ENCODE measurements at places on chromosomes 12 and 14.

GRCh38 chr14:30541318-30541717, 17.6 kb upstream of the G2E3 start:
- DNase-seq: no peak

GRCh38 chr12:49870501-49871262, 27.8 kb upstream of the BCDIN3D start:
- no peak for DNase-seq

- DNase-seq: no peak
Measured at GRCh38 chr12:25584596-25584995, 31.5 kb upstream of the LMNTD1 start.

GRCh38 chr12:52082988-52083637, 3.6 kb downstream of the SMIM41 start:
- peak; percentile 52 for DNase-seq

GRCh38 chr14:31068235-31068634, 42.1 kb upstream of the STRN3 start:
- no peak for DNase-seq

DNA sequence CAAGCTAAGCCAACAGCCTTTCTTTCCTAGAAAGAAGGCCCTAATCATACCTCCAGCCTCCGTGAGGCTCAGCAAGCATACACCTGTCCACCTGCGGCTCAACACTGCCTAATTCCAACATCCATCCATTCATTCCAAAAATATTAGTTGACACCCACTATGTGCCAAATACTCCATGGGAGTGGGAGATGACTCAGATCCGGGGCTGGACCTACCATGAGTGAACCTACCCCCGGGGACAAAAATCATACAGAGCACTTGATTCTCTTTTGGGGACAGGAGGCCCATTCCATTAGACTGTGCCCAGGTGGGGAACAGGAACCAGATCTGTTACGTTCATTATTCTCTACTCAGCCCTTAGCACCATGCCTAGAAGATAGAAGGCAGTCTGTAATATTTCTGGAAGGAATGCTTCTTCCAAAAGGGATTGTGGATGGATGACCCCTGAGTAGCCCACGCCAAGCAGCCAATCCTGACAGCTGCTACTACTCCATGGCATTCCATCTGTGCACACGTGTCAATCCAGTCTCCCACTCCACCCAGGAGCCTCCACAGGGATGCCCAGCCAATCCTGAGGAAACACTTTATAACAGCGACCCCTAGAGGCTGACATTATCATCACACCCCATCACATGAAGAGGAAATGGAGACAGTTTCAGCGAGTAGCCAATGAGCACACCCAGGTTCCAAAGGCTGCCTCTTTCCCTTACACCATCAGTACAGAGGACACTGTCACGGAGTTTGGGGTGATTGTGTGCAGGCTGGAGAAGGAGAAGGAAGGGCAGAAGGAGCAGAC, 170.7 kb downstream of the ESRRB start:
- peak; percentile 18 for DNase-seq

DNA sequence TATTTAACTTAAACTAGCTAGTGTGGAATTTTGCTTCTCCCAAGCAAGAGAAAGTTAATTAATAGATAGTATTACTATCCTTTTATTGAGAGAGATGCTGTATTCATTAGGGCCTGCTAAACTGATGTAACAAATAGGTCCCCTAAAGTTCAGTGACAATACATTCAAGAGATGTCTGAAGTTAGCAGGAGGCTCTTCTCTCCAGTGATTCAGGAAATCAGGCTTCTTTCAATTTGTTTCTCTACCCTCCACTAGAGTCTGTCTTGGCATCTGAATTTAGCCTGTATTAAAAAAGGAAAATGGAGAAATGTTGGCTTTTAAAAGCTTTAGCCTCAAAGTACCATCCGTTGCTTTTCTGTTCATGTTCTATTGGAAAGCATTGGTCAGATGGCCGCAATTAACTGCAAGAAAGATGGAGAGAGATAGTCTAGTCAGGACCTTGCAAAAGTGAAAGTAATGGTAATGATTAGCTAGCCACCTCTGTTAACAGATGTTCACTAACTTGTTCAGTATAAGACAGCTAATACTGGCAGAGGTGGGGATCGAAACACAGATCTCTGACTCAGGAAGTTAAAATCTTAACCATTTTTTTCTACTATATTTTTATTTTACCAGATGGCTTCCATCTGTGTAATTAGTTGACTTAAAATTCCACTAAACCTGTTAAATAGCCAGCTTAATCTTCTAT, 786.8 kb downstream of the TMTC2 start:
- no peak for DNase-seq

DNA sequence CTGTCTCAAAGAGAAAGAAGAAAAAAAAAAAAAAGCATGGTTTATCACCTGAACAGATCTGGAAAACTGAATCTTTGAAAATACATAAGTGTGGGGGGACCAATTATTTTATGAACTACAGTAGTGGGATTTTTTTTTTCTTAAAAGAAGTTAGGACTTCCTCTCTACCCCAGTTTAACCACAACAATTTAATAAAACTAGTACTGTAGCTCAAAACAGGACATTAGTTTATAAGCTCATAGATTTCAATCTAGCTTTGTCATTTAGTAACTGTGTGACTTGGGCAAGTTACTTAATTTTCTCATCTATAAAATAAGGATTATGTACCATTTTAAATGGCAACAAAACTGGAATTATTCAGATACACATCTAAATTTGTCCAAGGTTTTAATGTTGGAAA, 23.5 kb upstream of the ARID4A start:
- no peak for DNase-seq

DNA sequence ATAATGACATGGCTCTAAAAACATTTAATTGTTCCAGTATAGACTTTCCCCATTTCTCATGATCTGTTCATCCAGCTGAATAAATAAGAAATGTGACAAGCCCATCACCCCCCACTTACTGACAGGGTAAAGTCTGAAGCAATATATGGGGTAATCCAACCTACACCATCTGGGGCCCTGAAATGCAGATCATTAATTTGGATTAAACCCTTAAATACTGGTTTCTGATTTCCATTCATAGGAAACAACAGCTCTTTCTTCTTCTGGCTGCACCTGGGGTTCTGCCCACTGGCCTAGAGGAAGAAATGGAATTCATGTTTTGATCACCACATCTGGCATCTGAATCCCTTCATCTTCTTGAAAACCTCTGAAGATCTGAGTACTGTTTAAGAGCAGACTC, 39.3 kb upstream of the ACSM4 start:
- no peak for DNase-seq

GRCh38 chr12:112762753-112763152, 28.8 kb upstream of the RPH3A start:
- no peak for DNase-seq

DNA sequence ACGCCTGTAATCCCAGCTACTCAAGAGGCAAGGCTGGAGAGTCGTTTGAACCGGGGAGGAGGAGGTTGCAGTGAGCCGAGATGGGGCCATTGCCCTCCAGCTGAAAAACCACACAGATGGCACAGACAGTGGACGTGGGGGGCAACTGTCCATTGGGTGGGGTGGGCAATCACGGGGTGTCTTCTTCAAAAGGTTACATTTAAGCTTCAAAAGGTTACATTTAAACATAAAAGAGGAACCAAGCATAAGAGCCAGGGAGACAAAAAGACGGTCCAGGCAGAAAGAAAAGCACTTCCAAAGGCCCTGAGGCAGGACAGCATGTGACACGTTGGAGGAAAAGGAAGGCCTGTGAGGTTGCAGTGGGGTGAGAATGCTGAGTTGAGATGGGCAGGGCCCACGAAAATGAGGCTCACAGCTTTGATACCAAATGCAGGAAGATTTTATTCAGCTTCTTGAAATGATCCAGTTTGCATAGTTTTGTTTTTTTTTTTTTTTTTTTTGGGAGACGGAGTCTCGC, 10.7 kb downstream of the SCARB1 start:
- no peak for DNase-seq

DNA sequence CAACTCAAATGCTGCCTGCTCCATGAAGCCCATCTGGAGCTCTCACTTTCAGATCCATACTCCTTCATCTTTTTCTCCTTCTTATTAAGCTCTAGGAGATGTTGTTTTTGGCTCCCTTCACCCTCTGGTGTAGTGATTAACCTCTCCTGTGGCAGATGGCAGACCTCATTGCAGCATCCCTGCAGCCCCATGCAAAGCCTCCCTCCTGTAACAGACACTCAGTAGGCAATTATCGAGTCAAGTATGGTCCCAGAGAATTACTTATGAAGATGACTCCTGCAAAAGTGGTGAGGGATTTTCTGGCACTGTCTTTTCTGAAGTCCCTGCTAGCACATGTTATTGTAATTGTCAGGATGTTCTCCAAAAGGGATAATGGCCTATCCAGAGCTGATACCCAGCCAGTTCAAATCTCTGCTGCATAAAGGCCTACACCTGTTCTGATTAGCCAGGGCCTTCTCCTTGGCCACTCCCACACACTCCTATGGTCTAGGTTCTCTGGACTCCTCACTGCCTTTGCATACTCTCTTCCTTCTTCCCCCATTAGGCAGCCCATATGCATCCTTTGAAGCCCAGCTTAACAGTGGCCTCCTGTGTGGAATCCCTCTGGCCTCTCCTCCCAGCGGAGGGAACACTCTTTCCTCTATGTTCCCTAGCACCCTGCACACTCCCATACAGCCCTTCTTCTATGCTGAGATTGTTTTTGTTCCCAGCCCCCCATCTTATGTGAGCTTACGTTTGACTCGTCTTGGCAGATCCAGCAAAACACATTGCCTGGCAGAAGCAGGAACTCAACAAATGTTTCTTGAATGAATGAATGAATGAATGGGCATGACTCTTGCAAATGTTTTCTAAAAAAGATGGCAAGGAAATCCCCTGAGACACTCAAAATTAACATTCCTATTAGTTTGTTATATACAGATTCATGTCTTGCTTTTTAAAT, 43.9 kb upstream of the MDM1 start:
- peak; percentile 14 for DNase-seq

DNA sequence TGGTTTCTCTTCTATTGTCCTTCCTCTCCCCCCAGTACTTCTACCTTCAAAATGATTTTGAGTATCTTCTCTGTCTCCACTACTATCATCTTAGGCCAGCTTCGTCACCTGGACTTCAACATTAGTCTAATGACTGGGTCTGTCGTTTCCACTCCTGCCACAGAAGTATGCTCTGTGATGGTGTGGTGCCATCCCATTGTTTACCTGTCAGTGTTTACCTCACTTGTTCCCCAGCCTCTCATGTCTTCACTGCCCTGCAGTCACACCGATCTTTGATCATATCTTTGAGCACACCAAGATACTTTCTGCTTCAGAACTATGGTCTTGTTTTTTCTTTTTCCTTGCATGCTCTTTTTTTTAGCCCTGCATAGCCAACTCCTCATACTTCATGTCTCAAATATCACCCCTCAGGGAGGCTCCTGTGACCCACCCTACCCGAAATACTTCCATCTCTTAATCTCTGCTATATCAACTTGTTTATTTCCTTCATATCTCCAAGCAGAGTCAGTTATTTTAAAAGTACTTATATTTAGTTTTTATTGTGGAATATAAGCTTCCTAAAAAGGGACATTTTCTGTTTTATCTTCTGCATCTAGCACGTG, 60.4 kb downstream of the ANO6 start:
- DNase-seq: no peak

GRCh38 chr12:121145221-121145620, 12.5 kb downstream of the P2RX7 start:
- no peak for DNase-seq

DNA sequence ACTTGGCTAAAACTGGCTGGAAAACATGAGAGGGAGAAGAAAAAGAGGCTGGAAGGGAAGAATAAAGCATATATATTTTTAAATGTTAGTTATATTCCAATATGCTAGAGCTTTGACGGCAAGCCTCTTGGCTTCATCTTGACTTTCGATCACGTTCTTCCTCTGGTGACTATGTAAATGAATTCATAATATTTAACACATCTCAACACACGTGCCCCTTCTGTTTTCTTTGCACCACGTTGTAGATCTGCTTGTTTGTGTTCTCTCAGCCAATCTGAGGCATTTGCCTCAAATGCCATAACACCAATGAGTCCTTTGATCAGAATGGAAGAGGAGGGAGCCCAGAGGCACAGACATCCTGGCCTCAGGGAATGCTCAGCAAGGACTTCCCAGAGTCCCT, 45.4 kb upstream of the TRIM9 start:
- DNase-seq: no peak

GRCh38 chr14:99667821-99668220, 16.3 kb upstream of the CYP46A1 start:
- DNase-seq: no peak

GRCh38 chr12:15545334-15545733, 223.0 kb downstream of the PTPRO start:
- no peak for DNase-seq

GRCh38 chr14:79421811-79422210, 789.5 kb downstream of the DIO2 start:
- DNase-seq: no peak

- no peak for DNase-seq
Measured at GRCh38 chr12:29552994-29553748, 55.7 kb upstream of the OVCH1 start.

Measured in NCI-H345 (cell line).